ENCODE measurements at places on chromosomes 16 and 17.

- no peak for DNase-seq
These were observed 11.2 kb upstream of the HELZ start for GRCh38 chr17:67256075-67256732.

GRCh38 chr17:17900615-17901520, 64.1 kb upstream of the SREBF1 start:
- no peak for DNase-seq

DNA sequence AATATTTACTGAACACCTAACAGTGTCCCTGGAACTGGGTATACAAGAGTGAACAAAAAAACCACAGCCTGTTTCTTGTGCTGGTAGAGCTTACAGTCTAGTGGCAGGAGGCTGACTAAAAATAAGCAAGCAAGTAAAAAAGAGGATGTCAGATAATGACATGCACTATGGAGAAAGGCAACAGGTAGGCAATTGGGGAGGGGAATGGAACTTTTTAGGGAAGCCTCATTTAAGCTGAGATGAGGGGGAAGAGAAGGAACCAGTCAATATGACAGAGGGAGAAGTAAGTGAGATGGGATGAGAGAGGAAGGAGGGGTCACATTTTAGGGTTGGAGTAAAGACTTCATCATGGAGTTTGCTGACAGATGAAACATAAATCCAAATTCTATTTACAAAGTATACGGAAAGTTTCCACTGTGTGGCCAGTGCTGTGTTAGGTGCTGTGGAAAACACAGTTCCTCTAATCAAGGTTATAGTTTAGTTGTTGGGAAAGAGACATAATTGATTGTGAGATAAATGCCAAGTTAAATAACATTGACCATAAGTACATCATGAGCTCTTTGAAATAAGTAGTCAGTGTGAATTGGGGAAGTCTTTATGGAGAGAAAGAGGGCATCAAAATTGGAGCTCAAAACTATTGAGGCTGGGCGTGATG, 251.4 kb downstream of the FTO start:
- no peak for DNase-seq

DNA sequence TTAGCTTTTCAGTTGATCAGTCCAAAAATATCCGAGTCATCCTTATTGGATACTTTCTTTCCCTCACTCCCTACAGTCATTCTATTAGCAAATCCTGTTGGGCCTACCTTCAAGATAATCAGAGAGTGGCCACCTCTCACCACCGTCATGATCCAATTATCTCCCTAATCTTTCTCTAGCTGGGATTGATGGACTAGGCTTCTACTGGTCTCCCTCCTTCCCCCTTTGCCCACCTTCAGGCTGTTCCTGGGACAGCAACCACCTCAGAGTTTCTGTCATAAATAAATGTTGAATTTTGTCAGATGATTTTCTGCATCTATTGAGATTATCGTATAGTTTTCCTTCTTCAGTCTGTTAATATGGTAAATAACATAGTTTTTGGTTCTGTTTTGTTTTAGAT, 16.2 kb upstream of the RHBDL3 start:
- no peak for DNase-seq

DNA sequence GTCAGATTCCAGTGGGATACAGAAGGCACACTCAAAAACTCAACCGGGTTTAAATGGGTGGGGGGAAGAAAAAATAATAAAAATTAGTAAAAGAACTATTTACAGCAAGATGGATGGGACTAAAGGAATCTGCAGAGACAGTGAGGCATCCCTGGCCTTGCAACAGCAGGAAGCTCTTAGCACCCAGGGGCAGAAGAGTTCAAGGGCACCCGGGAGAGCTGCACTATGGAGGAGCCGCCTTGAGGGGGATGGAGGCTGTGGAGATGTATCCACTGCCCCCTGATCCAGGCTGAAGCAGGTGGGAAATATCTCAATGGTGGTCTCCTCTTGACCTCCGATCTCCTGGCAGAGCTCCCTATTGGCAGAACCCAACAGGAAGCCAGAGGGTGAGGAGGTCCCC, 69.4 kb upstream of the NFAT5 start:
- no peak for DNase-seq

- DNase-seq: peak; percentile 29
These were observed 34.6 kb downstream of the RGS9 start for GRCh38 chr17:65171752-65172151.

Measured in T-helper 1 cell (primary cell).